ENCODE measurements at places on chromosomes 16 and 17.

GRCh38 chr16:57478396-57479204 lies 7.7 kb downstream of the DOK4 start:
- no peak for DNase-seq

- DNase-seq: no peak
Measured at GRCh38 chr17:46726206-46726605, 92.3 kb downstream of the WNT3 start.

GRCh38 chr16:23608194-23608593 lies 12.1 kb upstream of the NDUFAB1 start:
- no peak for DNase-seq

DNA sequence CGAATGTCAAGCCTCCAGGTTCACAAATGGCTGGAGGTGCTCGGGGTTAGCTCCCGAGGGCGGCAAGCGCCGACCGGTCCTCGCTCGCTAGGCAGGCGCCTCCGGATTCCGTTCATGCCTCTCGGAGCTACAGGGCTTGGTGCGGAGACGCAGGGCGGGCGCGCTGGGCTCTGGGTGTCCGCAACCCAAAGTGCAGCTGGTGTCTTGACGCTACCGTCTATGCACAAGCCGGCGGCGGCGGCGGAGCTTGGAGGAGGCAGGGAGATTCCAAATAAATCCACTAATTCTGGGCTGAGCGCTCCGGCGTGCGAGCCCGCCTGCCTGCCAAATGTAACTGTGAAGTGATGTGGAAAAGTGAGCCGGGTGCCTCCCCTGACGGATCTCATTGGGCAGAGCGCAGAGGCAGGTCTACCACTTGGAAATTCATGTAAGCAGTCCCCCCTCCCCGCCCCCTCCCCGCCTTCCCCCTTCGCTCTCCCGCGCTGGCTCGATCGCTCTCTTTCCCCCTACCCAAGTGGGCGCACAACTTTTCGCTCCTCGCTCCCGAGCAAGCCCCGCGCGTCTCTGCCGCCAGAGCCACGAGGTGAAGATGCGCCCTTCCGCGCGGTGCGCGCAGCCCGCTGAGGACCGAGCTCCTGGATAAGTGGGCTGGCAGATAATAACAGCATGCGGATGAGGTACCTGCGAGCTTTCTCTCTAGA lies at the start of gene CDH8:
Gene CDH8 (minus strand): TSS at position 338 of the 701 bp plus-strand sequence. CDS start 15,035 bp downstream, outside the sequence.
- no peak for DNase-seq

DNA sequence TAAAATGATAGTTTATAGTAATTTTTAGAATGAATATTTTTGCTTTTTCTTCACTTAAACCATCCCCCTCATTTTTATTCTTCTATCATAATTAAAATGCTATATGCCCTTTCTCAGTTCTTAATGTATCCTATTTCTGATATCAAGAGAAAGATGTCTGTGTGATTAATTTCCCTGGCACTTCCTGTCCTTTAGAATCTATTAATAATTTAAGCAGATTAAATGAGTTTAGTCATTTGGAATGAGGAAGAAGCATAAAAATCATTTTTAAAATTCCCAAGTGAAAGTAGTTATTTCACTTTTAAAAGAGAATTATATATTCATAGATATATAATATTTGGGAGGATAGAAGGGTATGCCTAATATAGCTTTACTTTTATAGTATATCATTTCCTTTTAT lies 27.8 kb upstream of the CDR2 start:
- DNase-seq: no peak

GRCh38 chr16:87744750-87745514 lies 20.9 kb downstream of the KLHDC4 start:
- DNase-seq: no peak

All from fibroblast of skin of left quadriceps (primary cell).